DMS153 (cell line): ENCODE measurements at places on chromosomes 3 and 15.
A peak's percentile ranks its signal among the peaks of the same experiment; 100 is the strongest.

DNA sequence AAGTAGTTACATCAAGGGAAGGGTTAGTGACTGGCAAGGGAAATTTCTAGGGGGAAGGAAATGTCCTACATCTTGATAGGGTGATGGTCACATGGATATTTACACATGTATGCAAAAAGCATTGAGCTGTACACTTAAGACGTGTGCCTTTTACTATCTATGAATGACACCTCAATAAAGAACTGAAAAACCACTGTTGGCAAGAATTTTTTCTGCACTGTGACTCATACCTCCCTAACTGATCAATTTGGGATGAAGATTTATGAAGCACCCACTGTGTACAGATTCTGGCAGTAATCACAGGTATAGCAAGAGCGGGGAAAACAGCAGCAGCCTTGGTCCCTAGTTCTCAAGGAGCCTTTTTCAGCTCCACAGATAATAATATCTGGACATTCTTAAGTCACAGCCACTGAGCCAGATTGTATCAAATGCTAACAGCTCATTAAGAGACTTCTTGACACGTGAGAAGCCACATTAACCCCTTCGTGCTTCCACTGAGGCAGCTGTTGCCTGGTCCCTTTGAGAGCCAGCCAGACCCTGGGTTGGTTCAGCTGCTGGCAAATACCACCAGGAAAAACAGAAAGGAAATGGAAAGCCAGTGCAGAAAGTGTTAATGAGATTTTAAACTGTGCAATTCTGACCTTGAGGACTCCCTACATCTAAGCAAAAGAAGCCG lies 32.0 kb upstream of the GALNT15 start:
- no peak for DNase-seq

DNA sequence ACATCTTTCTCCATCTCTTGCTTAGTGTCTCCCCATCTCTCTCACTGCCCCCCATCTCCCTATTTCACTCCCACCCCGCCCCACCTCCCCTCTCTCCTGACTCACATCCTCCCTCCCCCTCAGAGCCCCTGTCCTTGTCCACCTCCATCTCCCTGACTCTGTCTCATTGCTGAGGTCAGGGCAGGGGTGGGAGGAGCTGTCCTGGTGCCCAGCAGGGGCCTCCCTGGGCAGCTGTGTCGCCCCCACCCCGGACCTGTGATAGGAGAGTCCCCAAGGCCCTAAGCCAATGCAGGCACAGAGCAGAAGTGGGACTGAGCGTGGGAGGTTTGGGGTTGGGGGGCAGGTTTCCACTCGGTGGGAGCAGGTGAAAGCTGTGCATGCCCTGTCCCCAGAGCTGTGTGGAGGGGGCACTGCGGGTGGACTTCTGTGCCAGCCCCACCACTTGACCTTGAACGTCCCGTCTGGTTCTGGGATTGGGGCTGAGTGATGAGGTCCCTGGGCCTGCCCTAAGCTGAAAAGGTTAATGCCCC lies 210.8 kb downstream of the TBC1D2B start:
- DNase-seq, result no peak

DNA sequence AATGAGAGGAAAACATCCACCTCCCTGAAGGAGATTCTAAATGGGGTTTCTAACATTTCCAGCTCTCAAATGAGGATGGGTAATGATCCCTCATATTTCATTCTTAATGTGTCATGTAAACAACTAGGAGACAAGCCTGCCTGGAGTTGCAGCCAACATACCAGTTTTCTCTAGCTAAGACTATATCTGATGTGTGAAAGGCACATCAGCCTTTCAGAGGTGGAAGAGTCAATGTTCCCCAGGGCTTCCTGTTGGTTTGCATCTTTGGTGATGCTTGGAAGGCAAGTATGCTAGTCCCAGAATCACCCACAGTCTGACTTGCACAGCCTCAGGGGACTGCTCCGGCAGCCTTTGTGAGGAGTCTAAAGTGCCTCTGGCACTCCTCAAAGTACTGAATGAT lies 921.2 kb downstream of the SQOR start:
- DNase-seq, result no peak

- peak; percentile 56 for DNase-seq
Measured at GRCh38 chr15:70111203-70112073, 13.7 kb upstream of the TLE3 start.

- DNase-seq, result no peak
Measured at GRCh38 chr3:68743521-68743920, 188.8 kb downstream of the TAFA4 start.

DNA sequence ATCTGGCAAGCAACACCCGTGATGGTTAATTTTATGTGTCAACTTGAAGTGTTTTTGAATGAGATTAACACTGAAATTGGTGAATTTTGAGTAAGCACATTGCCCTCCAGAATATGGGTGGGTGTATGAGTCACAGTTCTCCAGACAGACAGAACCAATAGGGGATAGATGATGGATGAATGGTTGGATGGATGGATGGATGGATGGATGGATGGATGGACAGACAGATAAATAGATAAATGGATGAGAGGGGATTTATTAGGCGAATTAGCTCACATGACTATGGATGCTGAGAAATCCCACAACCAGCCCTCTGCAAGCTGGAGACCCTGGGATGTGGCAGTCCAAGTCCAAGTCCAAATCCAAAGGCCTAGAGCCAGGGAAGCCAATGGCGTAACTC lies 5.4 kb upstream of the VWA5B2 start:
- no peak for DNase-seq

DNA sequence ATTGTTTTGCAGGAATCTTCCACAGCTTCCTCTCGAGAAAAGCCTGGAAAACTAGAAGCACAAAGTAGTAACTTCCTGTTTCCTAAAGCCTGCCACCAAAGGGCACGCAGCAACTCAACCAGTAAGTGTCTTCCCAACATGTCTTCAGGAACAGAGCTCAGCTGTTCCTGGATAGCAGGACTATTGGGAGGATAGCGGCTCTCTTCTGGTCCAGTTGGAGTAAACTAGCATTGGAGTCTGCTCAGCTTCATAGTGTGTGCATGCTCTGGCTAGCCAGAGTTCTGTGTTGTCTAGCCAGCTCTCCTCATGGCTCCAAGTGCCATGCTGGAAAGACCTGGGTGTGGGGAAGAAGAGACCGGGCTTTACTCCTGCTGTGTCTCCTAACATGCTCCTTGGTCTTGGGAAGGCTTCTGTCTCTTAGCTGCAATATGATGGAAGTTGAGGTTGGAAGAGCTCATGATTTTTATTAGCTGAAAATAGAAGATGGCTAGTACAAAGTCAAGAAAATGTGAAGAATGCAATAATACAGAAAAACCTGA lies 63.1 kb downstream of the IL16 start:
- DNase-seq, result no peak

DNA sequence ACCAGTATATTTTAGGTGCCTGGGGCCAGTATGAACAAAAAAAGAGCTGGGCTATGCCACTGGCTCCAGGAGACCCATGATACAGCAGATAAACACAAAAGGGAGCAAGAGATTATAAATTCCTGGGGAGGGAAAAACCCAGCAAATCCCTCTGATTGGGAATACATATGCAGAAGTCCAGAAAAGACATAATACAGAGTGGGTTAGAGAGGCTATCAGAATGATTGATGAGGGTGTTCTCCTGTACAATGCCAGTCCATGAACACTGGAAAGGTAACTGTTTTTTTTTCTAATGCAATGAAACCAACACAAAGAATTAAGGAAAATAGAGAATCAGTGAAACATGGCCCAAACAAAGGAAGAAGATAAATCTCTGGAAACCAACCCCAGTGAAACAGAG lies 5.4 kb upstream of the VPS39 start:
- no peak for DNase-seq

DNA sequence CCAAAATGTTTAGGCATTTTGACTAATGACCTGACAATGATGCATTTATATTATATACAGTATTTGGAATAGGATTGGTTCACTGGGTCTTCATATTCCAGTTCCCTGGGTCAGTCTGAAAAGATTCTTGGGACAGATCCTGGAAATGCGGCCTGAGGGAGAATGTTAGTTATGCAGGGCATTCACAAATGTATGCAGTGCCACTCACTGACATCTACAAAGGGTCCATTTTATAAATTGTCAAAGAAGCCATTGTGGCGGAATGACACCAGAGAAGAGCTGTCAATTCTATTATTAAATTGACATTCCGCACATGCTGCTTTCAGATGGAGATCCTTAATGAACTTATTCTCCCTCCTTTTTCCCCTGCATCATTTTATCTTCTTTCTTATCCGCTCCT lies 176.6 kb downstream of the VGLL3 start:
- no peak for DNase-seq

- DNase-seq, result no peak
Measured at GRCh38 chr3:106167728-106168127, 298.9 kb upstream of the CBLB start.

DNA sequence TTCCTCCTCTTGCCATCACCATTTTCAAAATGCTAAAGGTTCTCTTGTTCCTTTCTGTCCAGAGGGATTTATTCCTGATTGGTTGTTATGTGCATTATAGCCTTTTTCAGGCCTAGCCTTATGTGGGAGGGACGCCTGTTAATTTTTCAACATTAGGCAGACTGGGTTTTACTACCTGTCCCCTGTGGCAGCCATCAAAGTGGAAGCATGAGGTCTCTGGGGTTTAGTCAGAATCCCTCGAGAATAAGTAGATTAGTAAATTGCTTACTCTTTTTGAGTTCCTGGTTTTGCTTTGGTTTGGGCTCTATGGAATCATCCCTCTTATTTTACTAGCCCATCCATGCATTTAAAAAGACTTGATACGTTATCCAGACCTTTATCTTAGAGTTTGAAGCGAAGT lies 32.4 kb downstream of the PAK2 start:
- DNase-seq, result no peak

DNA sequence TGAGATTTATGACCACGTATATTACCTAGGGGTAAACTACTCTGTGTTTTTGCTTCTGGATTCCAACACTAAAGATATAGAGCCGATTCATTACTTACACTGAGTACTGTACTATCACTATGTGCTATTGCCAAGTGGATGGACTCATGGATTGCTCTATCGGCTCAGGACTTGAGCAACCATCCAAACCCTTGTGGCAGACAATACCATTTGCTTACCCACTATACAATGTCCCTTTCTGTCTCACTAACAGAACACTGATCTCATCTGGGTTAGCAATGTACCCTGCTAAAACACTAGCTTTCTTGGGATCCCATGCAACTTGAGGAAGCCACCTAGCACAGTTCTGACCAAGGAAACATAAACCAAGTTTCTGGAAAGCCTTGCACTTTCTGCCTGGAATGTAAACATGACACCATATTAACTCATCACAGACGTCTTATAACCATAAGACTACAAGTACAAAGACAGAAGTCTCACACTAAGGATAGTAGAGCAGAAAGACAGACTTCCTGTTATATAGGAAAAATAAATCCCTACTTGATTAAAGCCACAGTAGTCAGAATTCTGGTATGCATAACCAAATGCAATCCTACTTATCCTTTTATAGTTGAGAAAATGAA lies 38.6 kb downstream of the HACD2 start:
- DNase-seq, result no peak

DNA sequence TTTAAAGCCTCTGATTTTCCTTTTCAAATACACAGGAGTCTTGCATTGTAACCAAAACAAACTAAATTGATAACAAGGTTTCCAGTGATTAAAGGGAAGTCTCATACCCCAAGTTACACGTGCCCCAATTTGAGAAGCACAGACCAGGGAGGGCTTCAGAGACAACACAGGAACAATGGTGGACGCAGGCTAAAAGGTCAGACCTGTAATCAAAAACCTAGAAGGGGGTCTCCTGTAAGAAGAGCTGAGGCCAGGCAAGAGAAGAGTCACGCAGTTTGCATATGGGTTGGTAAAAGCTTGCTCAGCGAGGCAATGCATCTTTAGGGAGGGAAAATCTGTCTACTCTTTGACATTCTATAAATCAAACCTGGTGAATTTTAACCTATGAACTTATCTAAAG lies 58.6 kb upstream of the MCF2L2 start:
- no peak for DNase-seq

DNA sequence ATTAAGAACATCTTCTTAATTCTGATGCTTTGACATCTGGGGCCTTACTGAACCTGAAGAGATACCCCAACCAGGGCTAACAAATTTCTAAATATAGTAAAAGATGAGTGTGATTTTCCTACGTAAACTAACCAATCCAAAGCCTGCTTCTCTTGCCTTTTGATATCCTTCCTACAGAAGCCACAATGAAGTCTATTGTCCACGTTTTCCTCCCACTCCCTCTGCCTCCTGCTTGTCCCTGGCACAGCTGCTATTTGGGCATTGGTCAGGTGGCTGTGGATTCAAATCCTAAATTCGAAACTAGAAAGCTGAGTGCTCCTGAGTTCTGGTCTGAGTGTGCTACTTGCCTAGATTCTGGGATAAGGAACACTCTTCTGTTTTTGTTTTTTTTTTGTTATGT lies 17.4 kb upstream of the MKRN3 start:
- no peak for DNase-seq

DNA sequence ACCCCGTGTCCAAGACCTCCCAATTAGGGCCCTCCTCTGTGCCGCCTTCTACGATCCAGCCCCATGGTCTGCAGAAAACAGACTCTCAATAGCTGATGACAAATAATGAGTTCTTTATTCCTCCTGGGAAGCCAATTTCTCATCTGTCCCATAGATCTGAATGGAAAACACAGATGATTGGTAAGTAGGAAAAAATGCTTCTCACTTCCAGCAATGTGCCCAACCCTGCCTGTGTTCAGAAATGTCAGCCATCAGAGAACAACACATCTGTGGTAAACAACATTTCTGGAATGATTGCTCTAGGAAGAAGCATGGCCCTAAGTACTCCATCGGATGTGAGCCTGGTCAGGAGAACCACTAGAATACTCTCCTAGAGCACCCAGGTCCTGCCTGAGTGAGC lies 240.5 kb upstream of the HES1 start:
- no peak for DNase-seq

GRCh38 chr3:179807588-179807987 lies 154.7 kb downstream of the USP13 start:
- no peak for DNase-seq

GRCh38 chr3:176906046-176906905 lies 291.0 kb downstream of the TBL1XR1 start:
- peak; percentile 82 for DNase-seq

- DNase-seq, result no peak
Measured at GRCh38 chr3:197029511-197030167, at the start of gene MELTF. Gene MELTF, minus strand, starts transcription at chr3:197029817. Its CDS starts 115 bp downstream, at chr3:197029702.

- DNase-seq, result no peak
Measured at GRCh38 chr3:50334339-50335075, 6.1 kb downstream of the RASSF1 start.

- DNase-seq, result no peak
Measured at GRCh38 chr3:57815036-57815435, 58.9 kb downstream of the SLMAP start.

- DNase-seq, result no peak
Measured at GRCh38 chr15:60301024-60301423, 96.8 kb downstream of the ANXA2 start.

- no peak for DNase-seq
Measured at GRCh38 chr3:5014391-5014790, 35.2 kb downstream of the BHLHE40 start.

DNA sequence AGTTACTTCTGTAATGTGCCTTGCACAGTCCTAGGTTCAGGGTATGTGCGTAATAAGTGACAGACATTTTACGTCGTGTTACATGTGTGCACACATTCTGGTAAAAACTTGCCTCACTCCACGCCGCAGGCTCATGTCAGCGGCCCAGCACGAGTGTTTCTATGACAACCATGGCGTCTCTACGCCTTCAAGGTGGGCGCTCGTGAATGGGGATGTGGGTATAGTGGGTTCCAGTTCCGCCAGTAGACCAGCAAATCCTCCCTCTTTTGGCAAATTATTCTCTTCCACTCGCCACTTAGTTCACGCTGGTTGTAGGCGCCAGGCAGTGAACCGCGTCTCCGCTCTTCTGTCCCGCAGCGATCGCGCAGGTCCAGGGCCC lies 40.3 kb downstream of the CHST14 start:
- no peak for DNase-seq

GRCh38 chr15:71691458-71692417 lies 118.6 kb upstream of the NR2E3 start:
- no peak for DNase-seq

- no peak for DNase-seq
Measured at GRCh38 chr15:78691167-78691850, 50.3 kb upstream of the CHRNB4 start.
